ENCODE measurements at places on chromosomes 5 and 9.

DNA sequence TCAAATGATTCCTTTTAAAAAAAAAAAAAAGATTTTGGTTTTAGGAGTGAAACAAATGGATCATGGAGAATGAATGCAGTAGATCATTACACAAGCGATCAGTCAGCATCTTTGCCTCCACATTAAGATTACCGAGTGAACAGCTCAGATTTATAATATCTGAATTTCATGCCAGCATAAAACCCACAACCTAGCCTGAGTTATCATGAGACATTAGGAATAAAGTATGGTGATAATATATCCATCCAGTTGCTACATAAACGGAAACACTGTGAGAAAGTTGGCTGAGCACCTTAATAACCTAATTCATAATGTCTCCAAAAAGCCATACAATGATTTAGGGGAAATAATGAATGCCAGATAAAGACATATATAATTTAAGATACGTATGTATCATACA lies 553.1 kb upstream of the TUSC1 start:
- DNase-seq: no peak

DNA sequence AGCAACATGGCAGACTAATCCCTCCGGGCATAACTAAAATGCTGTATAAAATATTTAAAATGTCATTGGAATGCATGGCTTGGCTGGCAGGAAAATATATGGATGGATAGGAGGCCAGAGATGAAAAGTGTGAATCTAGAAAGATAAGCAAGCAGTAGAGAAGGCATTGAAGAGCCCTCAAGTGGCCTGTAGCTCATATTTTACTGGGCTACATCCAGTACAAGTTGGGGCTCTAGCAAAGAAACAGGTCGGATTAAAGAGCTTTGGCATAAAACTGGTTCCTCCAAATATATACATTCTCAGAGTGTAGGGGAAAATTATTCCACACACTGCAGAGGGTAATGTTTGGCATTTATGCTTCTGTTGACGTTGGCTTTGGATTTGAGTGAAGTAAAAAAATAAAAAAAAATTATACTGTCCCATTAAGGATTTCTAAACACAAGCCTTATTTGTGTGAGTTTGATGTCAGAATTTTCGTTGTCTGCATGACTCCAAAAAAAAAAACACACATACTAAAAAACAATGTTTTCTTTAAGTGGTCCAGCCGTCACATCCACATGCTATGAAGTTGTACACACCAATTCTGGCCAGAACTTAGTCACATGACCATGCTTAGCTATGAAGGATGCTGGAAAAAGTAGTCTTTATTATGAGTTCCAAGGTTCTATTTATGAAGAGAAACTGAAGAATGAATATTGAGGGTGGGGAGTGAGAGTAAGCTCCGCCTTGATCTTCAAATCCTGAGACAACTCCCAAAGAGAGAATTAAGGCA lies 147.0 kb downstream of the TLE1 start:
- DNase-seq: no peak

- no peak for DNase-seq
Observed at GRCh38 chr9:79104951-79105350, 466.8 kb upstream of the TLE4 start.

- no peak for DNase-seq
Observed at GRCh38 chr5:40485021-40485998, 194.4 kb upstream of the PTGER4 start.

GRCh38 chr9:755454-756381 lies 85.8 kb upstream of the DMRT1 start:
- no peak for DNase-seq

DNA sequence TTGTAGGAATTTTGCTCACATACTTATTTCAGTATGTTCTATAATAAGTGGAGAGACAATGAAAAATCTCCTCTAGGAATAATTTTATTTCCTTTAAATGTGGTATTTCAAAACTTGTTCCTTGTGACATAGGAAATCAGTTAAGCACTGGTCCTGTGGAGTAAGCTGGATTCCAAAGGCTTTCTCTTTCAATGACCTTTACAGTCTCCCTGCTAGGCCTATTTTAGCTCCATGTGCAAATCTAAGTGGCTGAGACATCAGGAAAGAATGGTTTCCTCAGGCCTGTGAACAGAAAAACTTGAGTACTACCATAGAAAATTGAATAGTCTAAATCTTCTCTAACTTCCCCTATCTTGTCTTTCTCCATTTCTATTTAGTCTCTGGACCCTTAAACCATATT lies 514.2 kb upstream of the TLE4 start:
- no peak for DNase-seq

DNA sequence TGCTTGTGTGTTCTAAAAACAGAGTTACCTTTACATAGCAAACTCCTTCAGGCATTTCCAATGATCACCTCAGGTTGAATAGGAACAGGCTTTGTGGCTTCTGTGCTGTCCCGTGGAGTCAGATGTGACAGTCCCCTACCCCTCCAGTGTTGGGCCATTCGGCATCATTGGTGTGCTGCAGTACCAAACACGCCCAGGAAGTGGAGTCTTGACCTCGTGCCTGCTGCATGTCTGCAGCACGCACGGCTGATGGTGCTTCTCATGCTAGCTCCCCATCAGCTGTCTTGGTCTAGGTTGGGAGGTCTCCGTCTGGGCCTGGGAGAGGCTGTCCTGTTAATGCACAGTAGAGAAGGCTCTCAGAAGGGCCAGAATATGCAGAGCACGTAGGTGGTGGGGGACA lies 42.5 kb upstream of the PHF2 start:
- no peak for DNase-seq

DNA sequence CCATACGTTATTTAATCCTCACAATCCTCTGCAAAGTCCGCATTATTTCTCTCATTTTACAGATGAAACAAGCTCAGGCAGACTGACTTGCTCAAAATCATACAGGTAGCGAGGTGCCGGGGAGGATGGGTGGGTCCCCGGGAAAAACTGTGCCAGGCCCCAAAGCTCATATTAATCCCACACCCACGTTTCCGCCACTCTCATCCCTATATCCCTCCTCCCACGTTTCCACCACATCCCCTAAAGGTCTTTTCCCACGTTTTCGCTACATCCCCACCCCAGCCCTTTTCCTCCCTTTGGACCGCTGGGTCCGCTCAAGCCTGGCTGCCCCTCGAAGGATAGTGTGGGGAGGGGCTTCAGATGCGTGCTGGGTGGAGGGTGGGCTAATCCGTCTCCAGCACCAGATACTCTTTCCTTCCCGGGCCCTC lies 434 bp upstream of the FSD1L start:
- DNase-seq: no peak

DNA sequence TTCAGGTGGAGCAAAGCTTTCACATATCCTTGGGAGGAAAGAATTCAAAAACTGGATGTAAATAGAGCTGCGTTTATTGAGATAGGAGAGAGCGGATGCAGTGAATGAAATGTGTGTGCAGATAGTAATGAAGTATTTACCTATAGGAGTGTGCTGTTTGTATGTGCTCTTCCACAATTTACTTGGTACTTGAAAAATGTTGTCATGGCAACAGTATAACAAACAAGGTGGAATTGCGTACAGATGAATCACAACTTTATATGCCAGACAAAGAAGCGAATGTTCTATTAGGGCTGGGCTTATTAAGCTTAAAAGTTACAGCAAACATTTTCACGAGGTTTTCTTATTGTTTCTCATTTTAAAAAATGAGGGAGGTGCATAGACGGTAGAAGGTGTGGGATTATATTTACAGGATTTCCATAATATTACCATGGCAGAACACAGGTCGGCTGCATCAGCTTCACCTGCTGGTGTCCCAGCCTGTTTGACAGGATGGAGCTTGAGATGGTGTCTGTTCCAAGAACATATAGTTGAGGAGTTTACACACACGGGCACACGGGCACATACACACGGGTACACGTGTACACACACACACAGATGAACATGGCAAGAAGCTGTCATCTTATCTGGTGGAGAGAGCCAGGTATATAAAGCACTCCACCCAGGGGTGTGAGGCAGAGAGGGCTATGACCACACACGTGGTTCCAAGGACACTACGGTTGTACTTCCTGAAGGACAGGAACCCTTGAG lies 155.7 kb downstream of the RMI1 start:
- DNase-seq: no peak

DNA sequence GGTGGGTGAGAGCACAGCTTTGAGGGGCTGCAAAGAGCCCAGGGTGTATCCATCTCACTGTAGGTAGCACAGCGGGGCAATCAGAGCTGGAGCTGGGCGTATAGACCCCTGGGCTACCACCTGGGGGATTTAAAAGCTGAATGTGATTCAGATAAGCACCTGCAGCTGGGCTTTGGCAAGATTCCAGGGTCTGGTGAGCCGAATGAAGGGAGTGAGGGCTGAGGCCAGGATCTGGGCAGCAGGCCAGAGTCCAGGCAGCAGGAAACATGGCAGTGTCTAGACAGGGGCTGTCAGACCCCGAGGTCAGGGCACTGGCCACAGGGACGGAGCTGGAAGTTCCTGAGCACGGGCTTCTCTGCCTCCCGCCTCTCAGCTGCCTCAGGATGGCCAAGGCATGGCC lies 8.7 kb downstream of the ASS1 start:
- DNase-seq: no peak

GRCh38 chr5:154587123-154588026 lies 109.3 kb upstream of the HAND1 start:
- DNase-seq: no peak

- no peak for DNase-seq
Observed at GRCh38 chr5:36915653-36916052, 39.1 kb downstream of the NIPBL start.

- no peak for DNase-seq
Observed at GRCh38 chr5:58451732-58452565, 7.9 kb downstream of the PLK2 start.

DNA sequence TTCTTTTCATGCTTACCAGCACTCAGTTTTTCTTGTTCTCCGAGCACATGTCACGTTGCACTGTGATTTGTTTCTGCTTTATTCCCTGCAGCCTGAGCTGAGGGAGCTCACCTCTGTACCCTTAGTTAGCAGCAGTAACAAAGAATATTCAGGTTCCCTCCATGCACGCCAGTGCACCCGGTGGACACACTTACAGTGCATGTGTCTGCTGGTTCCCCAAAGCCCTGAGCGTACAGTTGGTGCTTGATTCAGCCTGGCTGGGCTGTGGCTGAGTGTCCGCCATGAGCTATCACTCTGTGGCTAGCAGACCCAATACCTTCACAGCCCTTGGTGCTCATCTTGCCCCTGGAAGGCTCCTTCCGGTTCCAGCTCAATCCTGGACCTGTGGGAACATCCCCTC lies 93.5 kb downstream of the MVB12B start:
- no peak for DNase-seq

DNA sequence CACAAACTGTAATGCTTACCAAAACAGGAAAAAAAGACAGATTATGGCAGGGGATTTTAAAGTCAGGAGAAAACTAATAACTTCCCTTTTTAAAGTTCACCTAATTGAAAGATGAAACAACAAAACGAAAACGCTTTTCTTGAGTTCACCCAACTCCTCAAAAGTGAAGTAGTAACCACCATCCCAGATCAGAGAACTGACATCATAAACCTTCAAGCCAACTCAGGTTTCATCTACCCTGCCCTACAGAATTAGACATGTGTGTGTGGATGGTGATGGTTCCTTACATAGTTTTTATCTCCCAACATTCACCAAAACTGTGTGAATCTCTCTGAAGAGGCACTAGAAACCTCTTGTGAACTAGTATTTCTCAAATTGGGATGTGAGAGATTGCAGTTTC lies 195.2 kb upstream of the PTGER4 start:
- DNase-seq: peak; percentile 24

- peak; percentile 72 for DNase-seq
Observed at GRCh38 chr5:100731768-100732167, 171.3 kb downstream of the ST8SIA4 start.

GRCh38 chr9:78010445-78010844 lies 21.2 kb downstream of the GNAQ start:
- DNase-seq: peak; percentile 17

DNA sequence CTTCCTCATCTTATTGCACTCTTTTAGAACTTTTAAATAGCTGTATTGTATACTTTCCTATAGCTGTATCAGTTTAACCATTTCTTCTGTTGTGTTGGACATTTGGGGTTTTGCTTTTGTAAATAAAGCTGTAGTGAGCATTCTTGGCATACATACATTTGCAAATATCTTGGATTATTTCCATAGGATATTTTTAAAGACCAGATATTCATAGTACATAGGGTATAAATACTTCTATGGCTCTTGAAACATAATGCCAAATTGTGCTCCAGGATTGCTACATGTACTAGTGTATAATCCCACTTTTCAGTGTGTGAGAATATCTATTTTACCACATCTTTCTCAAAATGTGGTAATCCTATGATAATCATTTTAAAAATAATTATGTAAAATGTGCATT lies 51.2 kb downstream of the SCAMP1 start:
- DNase-seq: no peak

DNA sequence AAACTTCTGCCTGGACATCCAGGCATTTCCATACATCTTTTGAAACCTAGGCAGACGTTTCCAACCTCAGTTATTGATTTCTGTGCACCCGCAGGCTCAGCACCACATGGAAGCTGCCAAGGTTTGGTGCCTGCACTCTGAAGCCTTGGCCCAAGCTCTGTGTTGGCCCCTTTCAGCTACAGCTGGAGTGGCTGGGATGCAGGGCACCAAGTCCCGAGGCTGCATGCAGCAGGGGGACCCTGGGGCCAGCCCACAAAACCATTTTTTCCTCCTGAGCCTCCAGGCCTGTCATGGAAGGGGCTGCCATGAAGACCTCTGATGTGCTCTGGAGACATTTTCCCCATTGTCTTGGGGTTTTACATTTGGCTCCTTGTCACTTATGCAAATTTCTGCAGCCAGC lies 49.9 kb downstream of the NFX1 start:
- no peak for DNase-seq

DNA sequence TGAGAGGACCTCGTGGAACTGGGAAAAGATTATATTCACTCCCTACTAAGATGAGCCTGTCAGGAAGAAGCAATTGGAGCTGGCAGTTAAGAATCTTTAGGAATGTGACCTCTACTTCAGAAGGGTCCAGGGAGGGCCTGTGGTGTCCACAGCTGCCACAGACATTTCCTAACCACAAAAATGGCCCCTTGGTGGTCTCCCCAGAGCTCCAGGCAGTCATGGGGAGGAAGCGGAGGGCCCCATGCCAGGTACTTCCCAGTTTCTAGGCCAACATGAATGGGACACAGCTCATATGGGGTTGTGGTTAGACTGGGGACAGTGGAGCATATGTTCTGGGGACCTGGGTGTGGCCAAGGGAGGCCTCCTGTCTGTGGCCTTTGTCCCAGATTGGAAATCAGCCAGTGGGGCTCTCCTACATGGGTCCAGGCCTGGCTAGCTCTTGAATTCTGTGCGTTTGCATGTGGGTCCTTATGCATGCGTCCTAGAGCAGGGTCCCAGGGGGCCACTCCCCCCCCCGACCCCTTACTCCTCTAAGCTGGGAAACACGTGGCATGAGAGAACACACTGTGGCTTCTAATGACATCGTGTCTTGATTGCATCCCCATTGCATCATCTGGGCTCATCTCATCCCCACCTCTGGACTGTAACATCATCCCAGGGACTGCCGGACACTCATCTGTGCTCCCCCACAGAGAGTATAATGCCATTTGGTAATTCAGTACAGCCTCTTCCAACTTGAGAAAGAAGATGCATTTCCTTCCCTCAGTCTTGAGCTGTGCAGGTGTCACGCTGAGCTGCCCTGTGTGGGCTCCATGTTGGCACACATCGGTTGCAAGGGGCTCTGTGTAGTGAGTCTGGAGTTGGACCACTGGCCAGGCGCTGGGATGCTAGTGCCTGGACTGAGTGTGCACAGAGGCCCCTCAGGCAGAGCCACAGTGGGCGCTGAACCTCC lies 31.3 kb downstream of the IRF1 start:
- DNase-seq: peak; percentile 33

- DNase-seq: no peak
Observed at GRCh38 chr5:35987776-35988175, 3.4 kb downstream of the UGT3A1 start.

GRCh38 chr5:82512025-82512424 lies 233.9 kb upstream of the RPS23 start:
- DNase-seq: no peak

- DNase-seq: no peak
Observed at GRCh38 chr9:2231829-2232228, 216.7 kb downstream of the SMARCA2 start.

All from CD4-positive, alpha-beta T cell treated with Interleukin-4 for 1 hour (primary cell).